Naive thymus-derived CD8-positive, alpha-beta T cell (primary cell): ENCODE measurements at places on chromosomes 1 and 21. TPM values are rescaled to one million over a fixed set of nuclear protein-coding genes. Genes with fewer than 3 reads are reported as not detected.

The DDAH1 gene
- total RNA-seq, result not detected

The AHCTF1 gene
- total RNA-seq, result 69.5 TPM

The CFHR1 gene
- not detected for total RNA-seq

The SV2A gene
- 3.0 TPM for total RNA-seq

The YTHDF2 gene
- 76.6 TPM for total RNA-seq

The SYNC gene
- not detected for total RNA-seq

The LEFTY1 gene
- total RNA-seq, result not detected

DNA sequence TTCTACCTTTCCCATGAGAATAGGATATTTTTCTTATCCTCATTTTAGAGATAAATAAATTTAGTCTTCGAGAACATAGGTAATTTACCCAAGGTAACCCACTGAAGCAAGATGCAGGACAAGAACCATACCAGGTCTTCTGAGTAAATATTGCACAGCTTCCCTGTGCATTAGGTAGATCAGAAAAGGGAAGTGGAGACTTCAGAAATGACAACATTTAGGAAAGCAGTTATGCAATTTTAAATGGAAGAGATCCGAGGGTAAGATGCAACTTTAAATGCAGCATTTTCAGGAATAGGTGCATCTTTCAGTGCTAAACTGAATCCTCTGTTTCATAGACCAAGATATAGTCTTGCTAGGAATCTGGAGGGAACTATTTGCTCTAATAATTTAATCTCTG lies 206.4 kb upstream of the SGIP1 start:
- H3K27ac ChIP-seq, result no peak overlapping the region
- no peaks in the 10 kb centered on the region for H3K36me3 ChIP-seq
- H3K4me1 ChIP-seq, result peaks cover 47% of the 10 kb centered on the region
- no peaks in the 10 kb centered on the region for H3K27me3 ChIP-seq

GRCh38 chr1:75136195-75136815 lies 2.1 kb downstream of the LHX8 start:
- peak overlapping the region; percentile 63 for H3K4me3 ChIP-seq
- H3K27ac ChIP-seq, result no peak overlapping the region
- DNase-seq, result no peak
- H3K36me3 ChIP-seq, result peaks cover 9% of the 10 kb centered on the region

GRCh38 chr1:186626356-186626932 lies 53.8 kb downstream of the PTGS2 start:
- no peak for DNase-seq
- no peaks in the 10 kb centered on the region for H3K27me3 ChIP-seq
- peaks cover 2% of the 10 kb centered on the region for H3K4me1 ChIP-seq
- no peaks in the 10 kb centered on the region for H3K36me3 ChIP-seq
- H3K4me3 ChIP-seq, result no peak overlapping the region

GRCh38 chr1:205918955-205919746 lies 24.1 kb downstream of the SLC26A9 start:
- no peaks in the 10 kb centered on the region for H3K4me1 ChIP-seq
- peak; percentile 64 for DNase-seq
- no peak overlapping the region for H3K27ac ChIP-seq
- H3K36me3 ChIP-seq, result no peaks in the 10 kb centered on the region

GRCh38 chr21:40587736-40588346 lies 259.1 kb downstream of the DSCAM start:
- H3K4me1 ChIP-seq, result no peaks in the 10 kb centered on the region
- H3K27ac ChIP-seq, result no peak overlapping the region
- H3K36me3 ChIP-seq, result no peaks in the 10 kb centered on the region
- DNase-seq, result no peak

DNA sequence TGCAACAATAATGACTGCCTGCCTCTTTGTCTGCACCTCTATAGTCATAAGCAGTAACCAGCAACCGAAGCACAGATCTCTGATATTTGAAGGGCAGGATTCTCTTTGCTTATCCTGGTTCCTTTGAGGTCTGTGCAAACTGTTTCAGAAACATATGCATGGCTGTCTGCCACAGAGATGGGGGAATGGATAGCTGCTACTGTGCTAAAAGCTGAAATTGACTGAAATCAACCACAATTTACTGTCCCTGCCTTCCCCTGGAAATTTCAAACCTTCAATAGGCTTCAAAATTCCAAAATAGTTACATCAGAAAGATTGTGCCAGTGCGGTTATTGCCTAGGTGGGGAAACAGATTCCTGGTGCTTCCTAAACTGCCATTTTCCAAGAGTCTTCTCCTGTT lies 136.8 kb upstream of the GORAB start:
- H3K36me3 ChIP-seq, result peaks cover 14% of the 10 kb centered on the region
- H3K27ac ChIP-seq, result no peak overlapping the region
- DNase-seq, result no peak
- no peak overlapping the region for H3K4me3 ChIP-seq
- H3K27me3 ChIP-seq, result peaks cover 11% of the 10 kb centered on the region
